Airway epithelial cell (primary cell): ENCODE measurements at places on chromosomes 3 and 15. TPM values are rescaled to one million over a fixed set of nuclear protein-coding genes. Genes with fewer than 3 reads are reported as not detected.

FHIT gene
- total RNA-seq = 1.2 and 3.7 TPM in 2 replicates

UCN2 gene
- 14.4 and 15.2 TPM in 2 replicates for total RNA-seq

GOLGA8K gene
- 0.07 TPM in 1 of 2 replicates, not detected in the other for total RNA-seq

AQP9 gene
- total RNA-seq = 0.21 TPM in 1 of 2 replicates, not detected in the other

ZPLD1 gene
- 0.28 and 0.56 TPM in 2 replicates for total RNA-seq

TRANK1 gene
- 0.60 and 0.78 TPM in 2 replicates for total RNA-seq

SPATA12 gene
- not detected in 2 replicates for total RNA-seq

CDC25A gene
- total RNA-seq = 14.2 and 22.8 TPM in 2 replicates

GRAMD1C gene
- 1.4 and 1.7 TPM in 2 replicates for total RNA-seq

SEMA3F gene
- total RNA-seq = 183 and 242 TPM in 2 replicates

TGM5 gene
- total RNA-seq = 0.92 and 2.1 TPM in 2 replicates

MUSTN1 gene
- total RNA-seq = 0.79 TPM in 1 of 2 replicates, not detected in the other

FGF7 gene
- total RNA-seq = 0.14 TPM in 2 replicates

MORC1 gene
- not detected in 2 replicates for total RNA-seq

FBXL22 gene
- 0.14 and 5.7 TPM in 2 replicates for total RNA-seq
